NT2/D1 (cell line): ENCODE measurements at places on chromosomes 3 and 15.

GRCh38 chr3:152769523-152769922, 65.4 kb upstream of the P2RY1 start:
- no peak for DNase-seq

- no peak for DNase-seq
Observed at GRCh38 chr15:69631978-69632377, 179.4 kb downstream of the RPLP1 start.

GRCh38 chr15:85312929-85313331, 67.5 kb upstream of the AKAP13 start:
- no peak for DNase-seq

- DNase-seq, result no peak
Observed at GRCh38 chr15:81752546-81752942, 293.3 kb downstream of the MEX3B start.

DNA sequence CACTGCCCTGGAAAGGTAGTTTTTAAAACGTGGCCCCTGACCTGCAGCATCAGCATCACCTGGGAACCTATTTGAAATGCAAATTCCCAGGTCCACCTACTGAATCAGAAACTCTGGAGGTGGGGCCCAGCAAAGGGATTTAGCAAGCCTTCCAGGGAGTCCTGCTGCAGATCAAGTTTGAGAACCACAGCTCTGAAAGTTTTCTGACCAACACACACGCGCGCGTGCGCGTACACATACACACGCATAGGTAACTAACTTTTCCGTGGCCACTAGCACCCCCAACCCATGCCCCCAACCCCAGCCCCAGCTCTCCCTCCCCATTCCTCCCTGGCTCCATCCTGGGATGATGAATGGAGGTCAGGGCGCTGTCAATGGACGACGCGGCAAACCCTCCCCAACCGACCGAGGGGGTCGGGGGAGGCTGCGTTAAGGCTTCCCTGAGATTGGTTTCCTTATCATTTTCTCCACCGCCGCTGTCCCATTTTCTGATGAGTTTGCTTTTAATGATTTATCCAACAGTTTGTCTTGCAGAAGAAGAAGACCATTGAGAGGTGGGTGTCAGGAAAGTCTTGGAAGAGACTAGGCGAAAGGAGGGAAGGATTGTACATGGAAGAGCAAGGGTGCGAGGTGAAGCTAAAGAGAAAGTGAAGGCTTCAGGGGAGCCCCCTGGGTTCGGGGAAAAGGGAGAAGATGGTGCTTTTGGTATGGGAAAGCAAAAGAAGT, 590 bp upstream of the BOC start:
- DNase-seq, result no peak

- DNase-seq, result no peak
Observed at GRCh38 chr3:136074546-136075170, 109.1 kb downstream of the PPP2R3A start.

- no peak for DNase-seq
Observed at GRCh38 chr3:14222900-14223594, 44.4 kb downstream of the LSM3 start.

DNA sequence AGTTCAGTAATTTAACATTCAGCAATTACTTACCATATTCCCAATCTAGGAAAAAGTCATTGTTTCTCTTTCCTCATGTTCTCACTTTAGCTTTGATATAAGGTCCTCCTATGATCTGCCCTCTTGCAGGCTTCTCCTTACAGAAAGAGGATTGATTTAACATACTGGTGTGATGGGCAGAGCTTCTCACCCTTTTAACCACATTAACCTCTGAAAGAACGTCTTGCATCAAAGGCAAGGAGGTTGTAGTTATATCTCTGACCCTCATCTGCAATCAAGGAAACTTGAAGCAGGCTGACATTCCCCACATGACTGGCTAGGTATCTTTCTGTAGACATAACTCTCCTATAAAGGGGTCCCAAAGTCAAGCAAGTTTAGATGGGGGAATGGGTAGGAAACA, 39.5 kb downstream of the BTLA start:
- DNase-seq, result no peak

DNA sequence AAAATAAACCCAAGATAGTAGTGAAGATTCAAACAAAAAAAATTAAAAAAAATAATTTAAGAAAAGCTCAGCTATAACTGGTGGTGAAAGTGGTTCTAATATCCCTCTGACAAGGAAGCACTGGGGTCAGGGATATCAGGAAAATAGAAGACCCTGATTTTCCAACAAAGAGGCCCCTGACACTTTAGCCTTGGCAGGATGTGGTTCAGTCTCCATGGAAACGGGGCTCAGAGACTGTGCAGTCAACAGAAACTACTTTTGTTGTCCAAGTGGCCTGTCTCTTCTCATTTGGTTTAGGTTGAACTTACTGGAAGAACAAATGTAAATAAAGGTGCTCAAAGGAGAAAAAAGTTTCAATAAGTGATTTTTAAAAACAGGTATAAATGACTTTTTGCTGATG, 27.2 kb downstream of the INTS14 start:
- DNase-seq, result no peak

DNA sequence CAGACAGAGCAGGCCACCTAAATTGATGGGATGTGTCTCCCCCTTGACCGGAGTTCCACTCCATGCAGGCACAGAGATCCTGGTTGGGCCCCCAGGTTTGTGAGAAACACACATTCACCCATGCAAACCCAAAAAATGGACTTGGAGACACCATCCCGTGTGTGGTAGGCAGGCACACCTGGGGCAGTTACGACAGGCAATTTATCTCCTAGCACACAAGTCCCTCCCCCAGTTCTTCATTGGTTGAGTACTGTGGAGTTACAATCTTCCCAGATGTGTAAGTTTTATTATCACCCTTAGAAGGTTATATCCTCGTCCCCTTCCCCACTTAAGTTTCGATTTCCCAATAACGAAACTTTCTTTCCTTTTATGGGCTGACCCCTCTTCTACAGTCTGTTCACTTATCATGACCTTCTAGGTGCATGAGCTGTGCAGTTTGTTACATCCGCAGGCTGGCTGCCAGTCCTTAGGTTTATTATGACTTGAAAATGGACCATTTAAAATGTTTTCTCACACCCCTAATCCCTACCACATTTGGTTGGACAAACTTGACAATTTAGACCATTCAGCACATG, 27.3 kb downstream of the ARL8B start:
- DNase-seq, result no peak

DNA sequence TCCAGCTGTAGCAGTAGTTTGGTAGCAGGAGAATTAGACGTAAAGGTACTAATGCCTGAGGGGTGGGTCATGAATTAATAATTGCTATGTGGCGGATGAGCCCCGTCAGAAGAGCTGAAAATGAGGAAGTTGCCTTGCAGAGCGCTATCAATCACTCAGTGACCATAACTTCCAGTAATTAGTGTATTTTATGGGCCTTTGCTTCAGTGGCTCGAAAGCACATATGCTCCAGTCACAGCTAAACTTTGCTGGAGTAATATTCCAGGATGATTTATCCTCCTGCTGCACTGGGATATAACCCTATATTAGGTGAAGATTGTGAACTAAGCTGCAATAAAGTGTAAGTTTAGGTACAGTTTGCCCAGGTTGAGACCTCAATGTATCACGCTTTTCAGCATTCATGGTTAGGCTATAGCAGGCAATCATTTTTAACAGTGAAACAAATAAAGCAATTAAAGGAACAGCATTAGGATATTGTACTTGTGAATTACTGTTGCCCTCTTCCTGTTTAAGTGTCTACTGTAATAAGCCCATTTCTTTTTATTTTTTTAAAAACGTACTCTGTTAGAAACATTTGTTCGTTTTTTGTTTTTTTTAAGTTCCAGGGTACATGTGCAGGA, 104.6 kb upstream of the SKOR1 start:
- DNase-seq, result no peak

DNA sequence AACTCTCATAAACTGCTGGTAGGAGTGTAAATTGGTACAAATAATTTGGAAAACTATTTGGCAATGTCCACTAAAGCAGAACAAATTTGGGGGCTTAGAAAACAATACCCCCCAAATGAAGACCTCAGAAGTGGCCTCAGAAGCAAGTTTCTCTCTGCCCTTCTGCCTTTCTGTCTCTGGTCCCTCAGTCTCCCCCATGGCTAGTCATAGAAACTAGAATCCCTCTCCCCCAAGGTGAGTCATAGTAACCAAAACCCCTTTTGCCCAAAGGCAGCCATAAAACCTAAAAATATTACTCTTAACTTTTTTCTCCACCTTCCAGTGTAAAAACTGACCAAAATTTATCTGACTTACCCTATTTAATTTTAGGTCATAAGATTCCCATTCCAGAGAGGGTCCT, 350.7 kb upstream of the LRRC3B start:
- DNase-seq, result no peak

DNA sequence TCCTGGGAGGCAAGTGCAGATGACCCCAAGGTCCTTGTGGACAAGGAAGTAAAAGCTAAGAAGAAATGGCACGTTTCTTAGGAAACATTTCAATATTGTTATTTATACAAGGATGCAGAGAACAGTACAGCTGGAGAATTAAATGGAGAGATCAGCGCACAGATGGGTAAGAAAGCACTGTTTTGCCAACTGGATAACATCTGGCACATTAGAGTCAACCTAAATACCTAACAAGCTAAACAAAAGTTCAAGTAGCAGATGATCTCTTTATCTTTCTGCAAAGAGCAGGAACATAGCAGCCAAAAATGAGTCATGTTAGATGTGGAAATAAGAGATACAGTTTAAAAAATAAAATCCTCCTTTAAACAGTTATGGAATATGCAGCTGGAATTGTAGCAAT, 15.7 kb upstream of the DPPA4 start:
- no peak for DNase-seq

GRCh38 chr15:63246691-63247469, 30.5 kb upstream of the APH1B start:
- DNase-seq, result no peak

GRCh38 chr3:22386107-22386506, 635.1 kb upstream of the ZNF385D start:
- DNase-seq, result no peak

DNA sequence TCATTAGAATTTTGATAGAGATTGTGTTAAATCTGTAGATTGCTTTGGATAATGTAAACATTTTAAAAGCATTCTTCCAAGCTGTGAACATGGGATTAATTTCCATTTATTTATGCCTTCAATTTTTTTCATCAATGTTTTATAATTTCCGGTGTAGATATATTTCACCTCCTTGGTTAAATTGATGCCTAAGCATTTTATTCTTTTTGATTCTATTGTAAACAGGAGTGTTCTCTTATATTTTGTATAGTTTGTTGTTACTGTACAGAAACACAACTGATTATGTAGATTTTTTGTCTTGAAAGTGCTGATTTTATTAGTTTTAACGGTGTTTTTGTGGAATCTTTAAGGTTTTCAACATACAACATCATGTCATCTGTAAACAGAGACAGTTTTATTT, 355.0 kb downstream of the EDEM1 start:
- no peak for DNase-seq

- DNase-seq, result no peak
Observed at GRCh38 chr3:14458434-14459275, 56.2 kb downstream of the SLC6A6 start.

DNA sequence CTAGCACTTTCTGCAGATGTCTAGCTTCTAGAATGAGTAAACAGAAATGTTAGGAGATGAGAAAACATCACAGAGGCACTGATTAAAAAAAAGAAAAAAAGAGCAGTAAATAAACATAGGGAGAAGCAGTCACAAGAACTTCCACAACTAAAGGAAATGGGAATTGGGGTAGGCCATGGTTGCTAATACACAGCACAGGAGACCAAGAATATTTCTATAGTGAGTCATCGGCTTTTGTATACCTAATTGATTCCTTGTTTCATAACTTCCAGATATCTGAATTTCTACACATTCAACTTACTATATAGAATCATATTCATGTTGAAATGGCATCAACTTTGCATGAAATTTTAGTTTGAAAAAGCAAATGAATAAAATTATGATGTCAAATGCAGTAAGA, 47.3 kb upstream of the TCF12 start:
- no peak for DNase-seq

DNA sequence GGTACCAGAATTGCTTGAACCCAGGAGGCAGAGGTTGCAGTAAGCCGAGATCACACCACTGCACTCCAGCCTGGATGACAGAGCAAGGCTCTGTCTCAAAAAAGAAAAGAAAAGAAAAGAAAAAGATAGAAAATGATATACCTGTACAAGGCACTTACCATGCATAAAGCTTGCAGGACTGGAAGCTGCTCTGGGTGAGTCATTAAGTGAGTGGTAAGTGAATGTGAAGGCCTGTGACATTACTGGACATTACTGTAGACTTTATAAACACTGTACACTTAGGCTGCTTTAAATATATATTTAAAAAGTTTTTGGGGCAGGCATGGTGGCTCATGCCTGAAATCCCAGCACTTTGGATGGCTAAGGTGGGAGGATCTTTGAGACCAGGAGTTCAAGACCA, 99.2 kb downstream of the SLMAP start:
- DNase-seq, result no peak

DNA sequence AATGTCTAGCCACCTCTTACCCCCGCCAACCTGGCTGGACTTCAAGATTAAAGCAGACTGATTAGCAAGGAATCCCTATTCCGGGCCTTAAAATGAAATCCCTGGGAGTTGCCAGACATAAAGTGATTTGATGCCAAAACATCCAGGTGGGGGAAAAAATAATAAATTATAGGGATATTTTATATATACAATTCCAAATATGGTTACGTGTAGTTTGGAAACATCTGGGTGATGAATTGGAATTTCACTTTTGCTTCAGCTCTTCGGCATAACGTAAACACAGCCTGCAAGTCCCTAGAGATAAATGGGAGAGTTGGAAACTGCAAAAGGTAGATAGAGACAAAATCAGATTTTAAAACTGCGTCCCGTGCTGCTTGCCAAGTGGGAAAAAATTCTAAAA, 545.5 kb upstream of the MDFIC2 start:
- no peak for DNase-seq

GRCh38 chr3:194330579-194330978, 20.5 kb downstream of the CPN2 start:
- DNase-seq, result no peak

- peak; percentile 56 for DNase-seq
Observed at GRCh38 chr3:185677146-185677829, 91.2 kb downstream of the SENP2 start.

GRCh38 chr3:64179249-64179648, 46.0 kb downstream of the PRICKLE2 start:
- no peak for DNase-seq

- DNase-seq, result no peak
Observed at GRCh38 chr15:54659646-54660045, 537.1 kb downstream of the RSL24D1 start.

DNA sequence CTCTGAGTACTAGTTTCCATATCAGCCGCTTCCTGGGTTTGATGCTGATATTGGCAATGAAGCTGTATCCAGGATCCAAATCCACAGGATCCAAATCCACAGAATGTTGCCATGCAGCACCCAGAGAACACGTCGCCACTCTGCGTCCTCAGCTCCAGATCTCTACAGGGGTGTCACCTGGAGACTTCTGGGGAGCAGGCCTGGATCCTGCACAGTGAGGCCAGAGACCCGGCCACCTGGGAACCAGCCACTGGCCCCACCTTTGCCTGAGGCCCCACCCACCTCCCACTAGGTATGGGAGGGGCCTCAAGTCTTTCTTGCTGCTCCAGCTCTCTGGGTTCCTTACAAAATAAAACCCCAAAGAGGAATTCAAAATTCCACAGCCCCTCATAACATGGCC, 123.9 kb downstream of the LRRK1 start:
- no peak for DNase-seq
